ENCODE measurements at places on chromosomes 11 and 22.
A peak's percentile ranks its signal among the peaks of the same experiment; 100 is the strongest.

DNA sequence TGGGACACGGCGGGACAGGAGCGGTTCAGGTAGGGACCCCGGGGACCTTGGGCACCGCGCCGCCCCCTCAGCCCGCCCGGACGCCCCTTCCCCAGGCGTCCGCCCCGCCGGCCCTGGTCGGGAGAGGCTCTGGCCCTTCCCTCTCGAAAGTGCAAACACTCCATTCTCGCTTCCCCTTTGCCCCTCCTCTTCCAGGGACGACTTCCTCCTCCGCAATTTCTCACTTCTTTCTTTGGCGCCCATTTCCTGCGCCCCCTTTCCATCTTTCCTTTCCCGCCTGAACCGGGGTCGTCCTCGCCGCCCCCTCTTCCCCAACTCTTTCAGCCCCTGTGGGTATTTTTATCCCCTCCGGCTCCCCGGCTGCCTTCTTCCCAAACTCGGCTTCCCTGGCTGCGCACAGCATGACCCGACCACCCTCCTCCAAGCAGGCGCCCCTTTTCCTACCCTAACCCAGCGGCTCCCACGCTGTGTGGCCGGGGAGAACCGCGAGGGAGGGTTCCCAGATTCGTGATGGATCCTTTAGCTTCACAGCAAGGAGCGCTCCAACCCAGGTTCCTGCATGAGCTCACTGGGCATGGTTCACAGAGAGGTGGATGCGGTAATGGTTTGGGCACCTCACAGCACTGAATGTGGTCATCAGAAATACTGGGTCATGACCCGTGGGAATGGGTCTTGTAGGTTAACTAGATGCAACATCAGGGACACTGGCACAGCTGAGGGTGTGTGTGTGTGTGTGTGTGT is 689 bp downstream of the RAB39A start:
- DNase-seq: no peak

GRCh38 chr22:24504956-24505736 is 10.0 kb downstream of the UPB1 start:
- no peak for DNase-seq

DNA sequence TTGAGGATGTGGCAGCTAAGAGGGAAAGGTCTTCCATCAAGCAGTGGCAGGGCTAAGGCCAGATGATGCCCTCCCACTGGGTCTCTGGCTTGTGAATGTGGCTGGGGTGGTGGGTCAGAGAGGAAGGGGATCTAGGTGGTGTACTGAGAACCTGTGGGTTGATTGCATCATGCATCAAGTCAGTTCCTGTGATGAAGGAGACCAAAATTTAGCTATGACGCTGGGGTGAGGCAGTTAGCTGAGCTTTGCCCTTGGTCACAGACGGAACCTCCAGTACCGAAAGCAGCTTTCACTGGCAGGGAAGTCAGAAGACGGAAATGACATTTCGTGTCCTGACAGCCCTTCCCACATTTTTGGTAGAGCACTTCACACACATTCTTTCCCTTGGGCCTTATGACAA is 20.7 kb downstream of the ATG16L2 start:
- DNase-seq: no peak

GRCh38 chr22:22666307-22667091 is 22.1 kb downstream of the GGTLC2 start:
- DNase-seq: no peak

GRCh38 chr11:115409691-115410220 is 94.5 kb downstream of the CADM1 start:
- DNase-seq: no peak

DNA sequence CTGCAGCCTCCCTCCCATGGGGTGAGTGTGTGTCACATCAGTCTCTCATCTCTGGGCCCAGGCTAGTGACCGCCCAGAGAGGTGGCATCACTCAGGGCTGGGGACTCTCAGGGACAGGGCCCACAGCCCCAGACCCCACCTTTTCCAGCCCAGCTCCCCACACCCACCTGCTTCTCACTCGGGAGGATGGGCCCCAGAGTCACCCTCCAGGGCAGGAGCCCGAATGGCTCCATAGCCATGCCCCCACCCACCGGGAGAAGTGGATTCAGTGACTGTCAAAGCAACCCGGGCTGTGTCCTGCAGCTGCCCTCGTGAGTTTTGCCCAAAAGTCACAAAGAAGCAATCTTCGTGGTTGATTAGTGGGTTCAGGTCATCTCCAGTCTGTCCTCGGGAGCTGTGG is 26.0 kb downstream of the PARVG start:
- no peak for DNase-seq

DNA sequence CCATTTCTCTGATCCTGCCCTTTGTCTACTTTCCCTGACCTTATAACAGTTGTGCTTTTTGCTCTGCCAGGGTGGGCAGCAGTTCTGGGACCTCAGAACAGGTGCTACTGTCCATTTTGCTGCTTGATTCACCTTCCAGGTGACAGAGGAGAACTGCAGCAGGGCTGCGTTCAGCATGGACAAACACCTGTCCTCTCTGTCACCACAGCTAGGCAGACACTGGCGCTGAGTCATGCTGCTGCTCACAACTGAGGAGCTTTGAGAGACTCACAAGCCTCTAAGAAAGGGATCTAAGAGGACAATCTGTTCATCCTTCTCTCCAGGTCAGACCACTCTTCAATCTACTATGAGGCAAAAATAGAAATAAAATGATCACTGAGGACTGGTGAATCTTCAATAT is 1144.5 kb upstream of the CCDC90B start:
- no peak for DNase-seq

GRCh38 chr22:27541836-27542235 is 259.7 kb downstream of the MN1 start:
- DNase-seq: no peak

GRCh38 chr11:103844327-103845215 is 191.9 kb upstream of the DDI1 start:
- DNase-seq: peak; percentile 40

DNA sequence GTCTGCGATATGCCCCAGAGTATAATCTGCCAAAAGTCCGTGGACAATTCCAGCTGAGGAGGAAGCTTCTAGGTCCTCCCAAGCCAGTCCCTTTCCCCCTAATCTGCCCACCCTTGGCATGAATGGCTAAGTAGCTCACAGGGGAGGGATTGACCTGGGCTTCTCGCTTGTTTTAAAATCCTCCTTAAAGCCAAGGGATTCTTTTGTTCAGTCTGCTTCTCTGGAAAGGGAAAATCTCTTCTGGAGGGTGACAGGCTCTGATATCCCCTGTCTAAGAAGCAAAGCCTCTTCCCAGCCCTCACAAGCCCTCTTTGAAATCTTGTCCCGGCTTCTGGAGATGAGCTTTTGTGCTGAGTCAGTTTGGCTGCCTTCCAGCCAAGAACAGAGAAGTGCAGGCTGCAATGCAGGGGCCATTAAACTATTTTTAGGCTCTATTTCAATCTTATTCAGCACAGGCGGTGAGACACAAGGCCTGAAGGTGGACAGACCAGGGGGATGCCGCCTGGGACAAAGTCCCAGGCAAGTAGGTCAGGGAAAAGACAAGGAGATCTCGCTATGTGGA is 23.9 kb downstream of the NEFH start:
- no peak for DNase-seq

DNA sequence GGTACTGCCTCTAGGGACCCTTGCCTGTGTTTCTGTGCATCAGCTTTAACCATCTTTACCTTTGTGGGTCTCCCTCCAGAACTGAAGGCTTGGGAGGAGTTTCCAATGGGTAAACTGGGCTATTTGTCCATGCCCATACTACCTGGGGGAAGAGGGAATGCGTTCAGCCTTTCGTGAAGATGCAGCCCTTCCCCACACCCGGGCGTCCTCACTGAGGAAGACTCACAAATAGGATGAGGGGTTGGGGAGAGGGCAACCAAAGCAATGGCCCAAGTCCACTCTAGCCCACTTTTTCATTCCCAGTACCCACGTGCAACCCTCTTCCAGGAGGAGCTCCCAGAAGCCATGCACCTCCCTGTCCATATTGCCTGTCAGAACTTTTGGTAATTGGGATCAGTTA is 61.8 kb upstream of the ADA2 start:
- no peak for DNase-seq

GRCh38 chr11:93732237-93732892 is 8.9 kb downstream of the TAF1D start:
- DNase-seq: no peak

- DNase-seq: no peak
Observed at GRCh38 chr11:114302663-114303062, 6.5 kb downstream of the NNMT start.

GRCh38 chr11:120657306-120658070 is 145.9 kb downstream of the GRIK4 start:
- DNase-seq: no peak

DNA sequence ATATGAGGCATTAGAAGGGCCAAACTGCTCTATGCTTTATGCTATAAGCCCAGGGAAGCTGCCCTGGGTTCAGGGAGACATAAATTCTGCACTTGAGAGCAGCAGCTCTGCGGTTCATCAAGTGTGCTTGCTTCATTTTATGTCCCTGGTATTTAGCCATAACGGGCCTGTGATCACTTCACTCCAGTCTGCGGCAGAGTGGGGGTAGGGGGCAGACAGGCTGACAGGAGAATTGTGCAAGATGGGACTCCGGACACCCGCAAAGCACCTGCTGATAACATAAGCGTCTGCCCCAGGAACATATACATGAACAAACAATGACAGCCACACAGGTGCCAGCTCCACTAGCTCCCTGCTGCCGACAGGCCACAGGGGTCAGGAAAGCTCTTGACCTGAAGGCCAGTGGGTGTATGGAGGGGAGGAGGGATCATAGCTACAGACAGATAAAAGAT is 56.1 kb downstream of the SMCO4 start:
- DNase-seq: no peak

DNA sequence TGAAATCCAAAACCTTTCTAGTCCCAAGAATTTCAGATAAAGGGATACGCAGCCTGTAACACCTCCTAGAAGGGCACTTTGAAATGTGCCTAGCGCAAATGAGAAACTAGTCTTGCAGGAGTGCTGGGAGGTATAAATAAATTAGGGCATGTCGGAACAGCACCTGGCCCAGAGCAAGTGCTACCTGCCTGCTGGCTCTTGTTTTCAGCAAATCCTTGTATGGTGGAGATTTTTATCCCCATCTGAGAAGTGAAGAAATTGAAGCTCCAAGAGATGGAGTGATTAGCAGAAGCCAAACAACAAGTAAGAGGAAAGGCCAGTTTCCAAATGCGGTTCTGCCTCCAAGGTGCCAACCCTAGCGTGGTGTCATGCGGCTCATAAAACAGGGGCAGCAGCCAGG is 36.7 kb upstream of the TFIP11 start:
- no peak for DNase-seq

DNA sequence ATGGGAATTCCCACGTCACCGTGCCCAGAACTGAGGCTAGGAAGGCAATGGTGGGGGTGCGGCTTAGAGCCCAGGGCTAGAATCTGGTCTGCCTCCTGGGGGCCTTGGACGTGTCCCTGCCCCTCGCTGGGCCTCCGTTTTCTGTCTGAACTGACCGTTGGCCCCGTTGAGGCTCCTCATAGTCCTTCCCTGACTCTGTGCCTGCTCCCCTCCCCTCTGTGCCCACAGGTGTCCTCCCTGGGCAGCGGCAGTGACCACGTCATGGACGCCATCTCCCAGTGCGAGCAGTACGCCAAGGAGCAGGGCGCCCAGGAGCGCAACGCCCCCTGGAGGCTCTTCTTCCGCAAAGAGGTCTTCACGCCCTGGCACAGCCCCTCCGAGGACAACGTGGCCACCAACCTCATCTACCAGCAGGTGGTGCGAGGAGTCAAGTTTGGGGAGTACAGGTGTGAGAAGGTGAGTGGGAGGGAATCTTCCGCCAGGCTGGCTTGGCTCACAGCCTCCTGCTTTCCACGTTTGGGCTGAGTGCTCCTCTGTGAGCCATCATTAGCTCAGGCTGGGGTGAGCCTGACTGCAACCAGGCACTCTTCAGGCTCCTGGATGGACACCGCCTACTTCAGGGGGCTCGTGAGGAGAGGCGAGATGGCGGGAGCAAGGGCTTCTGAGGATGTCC is 63.9 kb downstream of the MYO7A start:
- DNase-seq: peak; percentile 24

GRCh38 chr11:44311339-44312261 is 1.7 kb upstream of the ALX4 start:
- no peak for DNase-seq

DNA sequence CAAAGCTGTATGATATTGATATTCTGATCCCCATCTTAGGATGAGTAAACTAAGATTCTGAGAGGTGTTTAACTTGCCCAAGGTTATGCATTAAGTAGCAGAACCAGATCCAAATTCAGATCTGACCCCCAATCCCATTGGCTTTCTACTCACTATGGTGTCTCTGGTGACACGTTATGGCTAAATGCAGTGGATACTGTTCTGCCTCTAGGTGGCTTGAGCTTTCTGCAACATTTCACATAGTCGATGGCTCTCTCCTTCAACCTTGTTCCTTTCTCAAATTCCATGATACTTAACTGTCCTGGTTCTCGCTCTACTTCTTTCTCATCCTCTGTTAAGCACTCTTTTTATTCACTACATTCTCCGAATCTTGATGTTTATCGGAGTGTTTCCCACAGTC is 9.4 kb downstream of the C11orf97 start:
- DNase-seq: no peak

GRCh38 chr11:95152876-95153856 is 63.5 kb downstream of the ENDOD1 start:
- DNase-seq: no peak

- no peak for DNase-seq
Observed at GRCh38 chr22:46563381-46564083, 26.1 kb upstream of the CELSR1 start.

- no peak for DNase-seq
Observed at GRCh38 chr11:125594958-125595357, 2.3 kb downstream of the STT3A start.

- DNase-seq: no peak
Observed at GRCh38 chr11:5196731-5197130, 3.8 kb downstream of the OR51V1 start.

DNA sequence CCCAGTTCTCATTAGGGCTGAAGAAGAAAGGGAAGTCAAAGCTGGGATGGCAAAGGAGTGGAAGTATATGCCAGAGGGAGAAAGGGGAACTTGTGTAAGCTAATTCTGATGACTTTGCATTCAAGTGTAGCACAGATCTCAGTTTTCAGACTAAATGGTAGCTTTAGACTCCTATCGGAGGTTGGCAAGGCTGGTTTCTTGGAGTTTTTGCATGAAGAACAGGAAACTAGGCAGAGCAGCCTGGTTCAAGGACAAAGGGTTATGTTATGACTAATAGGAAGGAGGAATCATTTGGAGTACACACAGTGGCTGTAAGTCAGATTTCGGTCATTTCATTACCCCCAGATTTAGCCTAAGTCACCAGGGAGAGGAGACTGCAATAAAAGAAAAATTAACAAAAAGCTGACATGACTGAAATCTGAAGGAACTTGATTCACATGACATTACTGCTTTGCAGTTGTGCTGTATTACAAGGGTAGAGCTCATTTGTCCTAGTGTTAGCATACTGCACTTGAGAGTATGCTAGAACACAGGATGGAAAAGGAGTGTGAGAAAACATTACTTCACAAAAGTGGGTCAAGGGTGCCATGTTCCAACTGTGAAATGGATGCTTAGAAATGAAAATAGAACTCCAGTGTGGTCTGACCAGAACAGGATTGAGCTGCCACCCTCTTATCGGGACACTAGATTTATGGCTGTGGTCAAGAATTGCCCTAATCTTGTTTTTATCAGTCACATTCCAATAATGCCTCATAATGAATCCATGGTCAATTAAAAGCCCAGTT is 23.6 kb downstream of the ADM start:
- DNase-seq: no peak

GRCh38 chr11:46607516-46607915 is 9.5 kb downstream of the HARBI1 start:
- no peak for DNase-seq
